Peyer's patch (tissue), 4 donors: ENCODE measurements at places on chromosomes 6 and 20.

DNA sequence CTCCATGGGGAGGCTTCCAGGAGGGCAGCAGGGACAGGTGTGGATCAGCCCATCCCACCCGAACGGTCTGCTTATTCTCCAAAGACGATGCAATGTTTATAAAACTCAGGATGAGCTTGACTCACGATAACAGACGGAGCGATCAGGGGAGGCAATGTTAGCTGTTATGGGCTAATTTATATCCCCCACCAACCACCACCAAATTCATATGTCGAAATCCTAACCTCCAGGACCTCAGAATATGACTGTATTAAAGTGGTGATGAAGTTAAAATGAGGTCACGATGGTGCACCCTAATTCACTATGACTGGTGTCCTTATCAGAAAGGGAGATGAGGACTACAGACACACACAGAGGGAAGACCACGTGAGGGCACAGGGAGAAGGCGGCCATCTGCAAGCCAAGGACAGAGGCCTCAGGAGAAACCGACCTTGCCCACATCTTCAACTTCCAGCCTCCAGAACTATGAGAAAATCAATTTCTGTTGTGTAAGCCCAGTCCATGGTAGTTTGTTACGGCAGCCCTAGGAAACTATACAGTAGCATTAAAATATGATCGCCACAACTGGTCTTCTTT, 7.0 kb downstream of the ADTRP start:
- DNase-seq: no peak

DNA sequence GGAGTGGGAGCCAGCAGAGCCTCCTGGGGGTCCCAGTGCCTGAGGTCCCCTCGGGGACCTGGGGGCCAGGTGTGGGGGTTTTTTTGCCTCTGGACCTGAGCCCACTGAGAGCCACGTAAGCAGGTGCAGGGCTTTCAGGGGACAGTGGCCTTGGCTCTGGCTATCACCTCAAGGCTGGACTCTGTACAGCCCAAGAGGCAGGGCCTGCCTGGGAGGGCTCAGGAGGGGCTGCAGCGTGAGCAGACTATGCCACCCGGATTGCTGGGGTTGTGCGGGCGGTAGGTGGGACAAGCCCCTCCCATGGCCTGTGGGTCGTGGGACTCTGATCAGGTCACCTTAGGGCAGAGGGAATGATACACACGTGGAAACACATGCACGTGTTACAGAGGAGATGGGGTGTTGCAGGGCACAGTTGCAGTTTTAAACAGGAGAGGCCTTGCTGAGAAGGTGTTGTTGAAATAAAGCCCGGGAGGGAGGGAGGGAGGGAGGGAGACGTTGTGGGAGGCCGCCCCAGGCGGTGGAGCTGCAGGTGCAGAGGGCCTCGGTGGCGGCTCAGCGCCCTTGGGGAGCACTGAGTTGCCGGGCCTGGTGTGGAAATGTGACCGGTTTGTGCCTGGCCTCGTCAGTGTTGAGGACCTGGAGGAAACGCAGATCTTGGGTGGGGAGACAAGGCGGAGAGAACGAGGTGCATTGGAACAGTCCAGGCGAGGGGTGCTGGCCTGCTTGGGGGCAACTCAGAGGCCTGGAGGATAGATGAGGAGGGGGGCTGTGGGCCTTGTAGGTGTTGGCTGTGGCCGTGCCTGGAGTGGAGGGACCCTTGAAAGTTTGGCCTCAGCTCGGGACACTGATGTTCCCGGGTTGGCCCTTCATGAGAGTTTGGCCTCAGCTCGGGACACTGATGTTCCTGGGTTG, 2.3 kb downstream of the TCEA2 start:
- DNase-seq: no peak

DNA sequence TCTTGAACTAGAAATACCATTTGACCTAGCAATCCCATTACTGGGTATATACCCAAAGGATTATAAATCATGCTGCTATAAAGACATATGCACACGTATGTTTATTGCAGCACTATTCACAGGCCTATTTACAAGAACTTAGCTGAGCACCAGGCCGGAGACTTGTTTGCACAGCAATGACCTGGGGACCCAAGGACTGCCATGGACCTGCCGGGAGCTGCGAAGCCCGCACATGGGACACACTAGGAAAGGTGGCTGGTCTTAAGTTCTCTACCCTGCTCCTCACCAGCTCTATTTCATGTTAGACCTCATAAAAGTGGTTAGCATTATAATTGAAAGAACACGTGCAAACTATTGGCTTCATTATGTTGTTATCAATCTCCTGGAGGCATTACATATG, 70.4 kb upstream of the CST7 start:
- DNase-seq: no peak

DNA sequence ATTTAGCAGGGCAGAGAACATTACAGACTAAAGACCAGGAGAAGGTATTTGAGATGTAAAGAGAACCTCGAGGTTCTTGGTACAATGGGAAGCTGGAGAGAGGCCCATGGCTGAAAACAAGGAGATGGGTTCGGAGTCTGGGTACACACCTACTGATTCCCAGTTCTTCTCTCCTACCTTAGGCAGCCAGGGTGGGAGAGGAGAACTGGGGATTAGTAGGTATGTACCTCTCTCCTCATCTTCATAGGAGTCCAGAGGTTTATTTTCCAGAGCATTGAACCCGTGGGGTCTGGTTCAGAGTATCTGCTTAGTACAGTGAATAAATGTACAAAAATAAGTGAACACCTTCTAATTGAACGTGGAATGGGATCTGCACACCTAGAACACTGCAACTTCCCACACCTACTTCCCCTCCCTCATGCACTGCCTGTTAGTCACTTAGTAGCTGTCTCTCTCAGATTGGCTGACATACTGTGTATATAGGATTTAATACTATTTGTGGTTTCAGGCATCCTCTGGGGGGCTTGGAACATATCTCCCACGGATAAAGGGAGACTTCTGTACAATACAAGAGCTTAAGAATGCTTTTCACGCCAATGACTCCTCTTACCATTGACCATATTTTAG, 23.5 kb upstream of the NUP153 start:
- no peak for DNase-seq

- no peak for DNase-seq
Measured at GRCh38 chr6:124131259-124131658, 327.6 kb downstream of the NKAIN2 start.

DNA sequence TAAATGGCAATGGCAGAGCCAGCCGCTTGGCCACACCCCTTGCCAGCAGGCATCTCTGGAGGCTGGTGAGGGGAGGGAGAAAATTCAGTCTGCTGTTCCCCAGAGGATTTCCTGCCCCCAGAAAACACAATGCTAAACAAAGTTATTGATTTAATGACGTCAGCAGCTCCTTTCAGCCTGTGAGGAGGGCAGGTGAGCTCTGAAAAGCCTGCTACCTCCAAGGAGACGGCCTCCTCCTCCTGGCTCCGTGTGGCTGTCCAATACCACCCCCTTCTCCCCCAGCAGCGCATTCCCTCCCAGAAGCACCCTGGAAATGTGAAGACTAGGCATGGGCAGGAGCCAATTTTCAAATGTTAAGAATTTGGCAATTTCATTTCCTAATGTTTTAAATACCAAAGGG, 393.1 kb downstream of the ZFAND3 start:
- DNase-seq: no peak

- no peak for DNase-seq
Measured at GRCh38 chr20:2691127-2691526, 1.5 kb upstream of the EBF4 start.

GRCh38 chr20:55515832-55516231, 489.5 kb downstream of the CBLN4 start:
- DNase-seq: no peak

DNA sequence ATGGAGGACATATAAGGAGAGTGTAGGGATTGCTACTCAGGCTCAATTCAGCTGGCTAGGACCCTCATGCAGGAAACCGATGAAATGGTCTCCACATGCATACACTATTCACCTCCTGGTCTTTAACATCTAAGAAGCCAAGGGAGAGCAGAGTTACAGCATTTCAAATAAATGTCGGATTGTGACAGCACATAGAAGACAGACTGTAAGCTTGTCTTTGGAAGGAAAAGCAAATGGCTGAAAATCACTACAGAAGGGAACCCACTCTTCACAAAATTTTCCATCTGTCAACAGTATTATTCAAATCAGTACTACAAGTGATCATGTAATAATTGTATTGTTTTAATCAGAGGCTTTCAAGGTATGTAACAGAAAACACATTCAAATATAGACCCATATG, 72.9 kb downstream of the ATG5 start:
- DNase-seq: no peak

DNA sequence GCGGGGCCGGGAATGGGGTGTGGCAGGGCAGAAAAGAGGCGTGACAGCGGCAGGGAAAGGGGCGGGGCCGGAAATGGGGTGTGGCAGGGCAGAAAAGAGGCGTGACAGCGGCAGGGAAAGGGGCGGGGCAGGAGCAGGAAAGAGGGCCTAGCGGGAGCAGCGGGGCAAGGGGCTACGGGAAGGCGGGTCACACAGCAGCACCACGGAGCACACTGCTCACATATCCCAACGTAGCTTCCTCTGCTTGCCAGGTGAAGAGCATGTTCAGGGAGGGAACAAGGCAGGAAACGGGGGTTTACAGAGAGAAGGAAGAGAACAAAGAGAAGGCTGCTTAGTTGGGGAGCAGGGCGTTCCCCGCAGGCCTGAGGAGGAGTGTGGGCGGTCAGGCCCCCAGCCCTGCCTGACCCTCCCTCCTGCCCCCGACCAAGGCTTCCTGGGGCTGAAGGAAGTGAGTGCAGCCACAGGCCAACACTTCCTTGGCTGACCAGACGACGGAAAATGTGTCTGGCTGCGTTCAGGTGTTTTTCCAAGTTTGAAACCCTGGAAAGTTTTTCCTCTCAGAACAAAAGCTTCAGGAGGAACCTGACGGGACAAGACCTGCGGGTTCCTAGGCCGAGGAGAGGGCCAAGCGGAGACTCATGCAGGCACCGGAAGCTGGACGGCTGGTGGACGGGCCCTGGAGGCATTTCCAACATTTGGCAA, 13.8 kb downstream of the UCKL1 start:
- no peak for DNase-seq

DNA sequence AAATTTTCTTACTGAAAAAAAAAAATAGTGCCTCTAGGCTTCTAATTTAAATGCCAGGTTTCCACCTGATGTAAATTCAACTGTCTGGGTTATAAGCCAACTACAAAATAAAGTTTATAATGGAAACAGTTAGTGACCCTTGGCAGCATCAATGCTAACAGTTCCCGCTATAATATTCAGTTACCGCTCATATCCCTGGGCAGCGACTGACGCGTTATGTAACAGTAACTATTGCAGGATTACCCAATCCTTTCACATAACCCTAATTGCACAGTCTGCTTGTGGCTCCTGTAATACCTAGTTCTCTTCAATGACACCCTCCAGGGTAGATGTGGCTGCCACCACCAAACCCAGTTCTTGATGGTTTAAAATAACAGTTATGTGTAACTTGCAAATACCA, 208.6 kb downstream of the MOXD1 start:
- DNase-seq: no peak

GRCh38 chr6:127247114-127248096, 19.3 kb upstream of the RNF146 start:
- no peak for DNase-seq

- DNase-seq: no peak
Measured at GRCh38 chr6:125798734-125799508, 8.2 kb downstream of the NCOA7 start.

DNA sequence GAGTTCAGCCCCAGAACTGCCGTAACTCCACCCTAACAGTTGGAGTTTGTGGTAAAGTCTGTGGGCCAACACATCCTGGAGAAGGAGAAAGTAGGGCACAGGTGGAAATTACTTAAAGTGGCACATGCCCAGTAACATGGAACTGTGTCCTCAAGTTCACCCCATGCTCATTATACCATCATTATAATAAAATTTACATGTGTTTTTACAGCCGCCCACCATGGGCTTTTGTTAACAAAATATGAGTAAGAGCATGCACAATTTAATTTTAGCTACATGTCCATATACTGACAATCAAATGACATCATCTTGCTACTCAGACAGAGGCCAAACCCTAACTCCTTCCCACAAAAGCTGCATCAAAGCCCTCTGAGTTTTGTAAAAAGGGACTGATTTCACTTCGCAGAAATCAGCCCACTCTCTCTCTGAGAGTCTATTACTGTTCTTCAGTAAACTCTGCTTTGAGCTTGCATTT, 17.3 kb upstream of the ELOVL4 start:
- DNase-seq: no peak

DNA sequence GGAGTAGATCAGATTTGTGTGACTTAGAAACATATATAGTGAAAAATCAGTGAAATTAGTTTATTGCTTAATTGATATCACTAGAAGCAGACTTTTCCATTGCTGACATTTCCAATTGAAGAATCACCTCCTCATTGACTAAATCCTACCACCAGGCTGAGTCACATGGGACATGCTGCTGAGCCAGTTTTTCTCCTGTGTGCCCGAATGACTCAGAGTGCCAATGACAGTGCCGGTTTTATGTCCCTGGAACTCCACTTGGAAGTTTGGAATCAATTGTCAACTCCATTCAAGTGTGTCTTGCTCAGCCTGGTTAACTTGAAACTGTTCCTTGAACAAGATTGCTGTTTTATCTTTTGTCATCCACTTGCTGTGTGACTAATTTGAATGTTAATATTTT, 316.1 kb upstream of the PRDM1 start:
- no peak for DNase-seq

DNA sequence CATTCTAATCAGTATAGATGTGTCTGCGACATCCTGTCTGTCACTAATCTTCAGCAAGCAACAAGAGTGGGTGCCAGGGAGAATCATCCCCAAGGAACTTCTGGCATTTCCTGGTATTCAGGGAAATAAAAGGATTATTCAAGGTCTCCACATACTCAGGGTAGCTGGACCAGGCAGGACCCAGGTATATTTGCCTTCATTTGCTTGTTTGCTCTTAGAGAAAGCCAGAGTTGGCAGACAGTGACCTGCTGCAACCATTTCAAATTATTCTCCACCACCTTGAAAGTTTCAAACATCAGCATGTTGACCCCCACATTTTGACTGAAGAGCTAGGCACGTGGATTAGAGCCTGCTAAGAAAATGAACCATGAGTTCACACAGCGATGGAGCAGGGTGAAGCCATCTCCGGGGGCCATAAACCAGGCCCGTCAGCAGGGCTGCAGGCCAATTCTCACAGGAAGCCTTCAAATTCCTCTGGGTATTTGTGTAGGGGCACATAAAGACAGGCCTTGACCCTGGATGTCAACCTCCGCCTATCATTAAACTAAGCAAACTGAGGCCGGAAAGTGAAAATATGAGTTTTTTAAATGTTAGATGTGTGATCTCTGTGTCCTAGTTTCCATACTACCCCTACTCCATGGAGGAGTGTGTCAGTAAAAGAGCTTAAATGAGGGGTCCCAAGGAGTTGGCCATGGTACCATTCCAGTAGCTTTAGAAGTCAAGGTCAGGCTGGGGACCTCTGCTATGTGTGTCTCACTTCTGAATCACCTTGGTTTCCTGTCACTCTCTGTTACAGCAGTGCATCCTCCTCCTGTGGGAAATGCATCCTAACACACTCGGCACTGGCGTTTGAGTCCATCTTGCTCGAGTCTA, 32.9 kb downstream of the TRAM2 start:
- DNase-seq: no peak

GRCh38 chr20:31494131-31494530, 19.0 kb downstream of the REM1 start:
- no peak for DNase-seq

DNA sequence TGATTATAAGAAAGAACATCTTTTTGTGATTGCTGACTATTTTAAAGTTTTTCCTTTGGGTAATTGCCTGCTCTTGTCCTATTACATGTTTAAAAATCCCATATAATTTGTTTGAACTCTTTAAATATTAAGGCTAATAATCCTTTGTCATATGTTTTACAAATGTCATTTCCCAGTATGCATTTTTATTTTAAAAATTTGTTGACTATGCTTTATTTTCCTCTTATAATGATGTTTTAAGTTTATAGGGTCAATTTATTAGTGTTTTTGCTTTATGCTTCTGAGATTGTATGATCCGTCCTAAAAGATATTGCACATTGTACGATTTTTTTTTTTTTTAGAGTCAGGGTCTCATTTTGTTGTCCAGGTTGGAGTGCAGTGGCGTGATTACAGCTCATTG, 297.2 kb downstream of the RNF144B start:
- DNase-seq: no peak
